ENCODE measurements at places on chromosomes 5 and 9. TPM values are rescaled to one million over a fixed set of nuclear protein-coding genes. Genes with fewer than 3 reads are reported as not detected.

The PCDHGB2 gene
- total RNA-seq, result 8.7 TPM

The GRXCR2 gene
- total RNA-seq, result 3.8 TPM

The SPINK1 gene
- not detected for total RNA-seq

The SPINK13 gene
- total RNA-seq, result not detected

The PCDHB11 gene
- total RNA-seq, result 0.74 TPM

The GLRA1 gene
- total RNA-seq, result not detected

All from left ventricle myocardium superior (tissue), 1 donor.